Lung (tissue), 17 donors: ENCODE measurements at places on chromosomes 1 and 21.
A peak's percentile ranks its signal among the peaks of the same experiment; 100 is the strongest.

DNA sequence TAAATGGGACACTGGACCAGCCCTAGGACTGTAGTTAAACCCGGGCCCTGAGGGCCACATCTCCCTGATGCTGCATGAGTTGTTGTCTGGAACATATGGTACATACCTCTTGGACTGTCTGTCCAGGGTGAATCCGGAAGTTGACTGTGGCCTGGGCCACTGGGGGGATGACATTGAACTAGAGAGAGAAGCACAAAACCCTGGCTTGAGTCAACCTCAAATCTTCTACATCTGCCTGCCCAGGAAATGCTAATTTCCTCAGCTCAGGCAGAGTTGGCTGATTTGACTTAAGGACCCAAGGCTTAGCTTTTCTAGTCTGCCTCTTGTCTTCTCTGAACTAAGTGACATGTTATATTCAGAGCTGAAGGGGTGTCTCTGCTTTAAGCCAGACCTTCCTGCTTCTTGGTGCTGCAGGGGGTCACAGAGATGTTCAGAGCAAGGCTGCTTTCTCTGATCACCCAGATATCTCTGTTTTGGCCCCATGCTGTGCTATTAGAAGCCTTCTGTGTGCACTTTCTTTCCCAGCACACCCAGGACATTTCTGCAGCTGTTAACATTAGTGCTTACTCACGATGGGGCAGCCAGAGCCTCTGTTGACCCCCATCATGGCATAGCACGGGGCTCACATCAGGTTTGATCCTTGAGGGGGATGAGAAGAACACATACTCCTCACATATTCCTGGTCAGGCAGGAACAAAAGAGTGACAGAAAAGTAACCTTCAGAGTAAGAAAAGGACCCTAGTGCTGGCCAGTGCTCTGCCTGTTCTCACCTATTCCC lies 9.6 kb downstream of the PM20D1 start:
- DNase-seq: no peak

DNA sequence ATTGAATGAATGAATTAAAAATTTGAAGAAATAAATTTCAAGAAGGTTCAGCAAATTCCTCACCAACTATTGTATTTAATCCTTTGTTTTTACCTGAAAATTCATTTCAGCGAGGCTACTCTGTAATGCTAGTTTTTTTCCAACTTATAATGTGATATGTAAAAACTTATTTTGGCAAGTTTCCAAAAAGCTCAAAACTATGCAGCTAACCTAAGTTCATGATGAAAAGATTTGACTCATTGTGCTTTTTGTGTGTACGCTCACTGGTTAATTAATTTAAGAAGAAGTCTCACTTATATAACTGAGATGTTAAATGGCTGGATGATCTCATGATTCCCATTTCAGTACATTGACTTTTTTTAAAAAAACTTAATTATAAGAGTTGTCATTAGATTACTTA lies 196.0 kb upstream of the SAMSN1 start:
- no peak for DNase-seq

DNA sequence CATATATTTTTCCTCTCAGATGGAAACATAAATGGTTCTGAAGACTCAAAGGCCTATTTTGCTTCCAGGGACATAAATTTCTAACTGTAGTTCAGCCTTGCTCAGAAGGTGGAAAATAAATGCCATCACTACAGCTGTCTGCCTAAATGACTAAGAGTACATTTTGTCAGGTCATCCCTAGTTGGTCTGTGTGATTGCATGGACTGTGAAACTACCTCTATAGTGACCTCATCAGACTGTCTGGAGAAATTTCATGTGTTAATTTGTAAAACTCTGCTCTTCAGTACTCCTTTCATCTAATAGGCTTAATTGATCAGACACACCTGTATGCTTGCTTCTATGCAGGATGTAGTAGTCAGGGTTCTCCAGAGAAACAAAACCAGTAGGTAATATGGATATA lies 886.9 kb downstream of the AMY1C start:
- no peak for DNase-seq

DNA sequence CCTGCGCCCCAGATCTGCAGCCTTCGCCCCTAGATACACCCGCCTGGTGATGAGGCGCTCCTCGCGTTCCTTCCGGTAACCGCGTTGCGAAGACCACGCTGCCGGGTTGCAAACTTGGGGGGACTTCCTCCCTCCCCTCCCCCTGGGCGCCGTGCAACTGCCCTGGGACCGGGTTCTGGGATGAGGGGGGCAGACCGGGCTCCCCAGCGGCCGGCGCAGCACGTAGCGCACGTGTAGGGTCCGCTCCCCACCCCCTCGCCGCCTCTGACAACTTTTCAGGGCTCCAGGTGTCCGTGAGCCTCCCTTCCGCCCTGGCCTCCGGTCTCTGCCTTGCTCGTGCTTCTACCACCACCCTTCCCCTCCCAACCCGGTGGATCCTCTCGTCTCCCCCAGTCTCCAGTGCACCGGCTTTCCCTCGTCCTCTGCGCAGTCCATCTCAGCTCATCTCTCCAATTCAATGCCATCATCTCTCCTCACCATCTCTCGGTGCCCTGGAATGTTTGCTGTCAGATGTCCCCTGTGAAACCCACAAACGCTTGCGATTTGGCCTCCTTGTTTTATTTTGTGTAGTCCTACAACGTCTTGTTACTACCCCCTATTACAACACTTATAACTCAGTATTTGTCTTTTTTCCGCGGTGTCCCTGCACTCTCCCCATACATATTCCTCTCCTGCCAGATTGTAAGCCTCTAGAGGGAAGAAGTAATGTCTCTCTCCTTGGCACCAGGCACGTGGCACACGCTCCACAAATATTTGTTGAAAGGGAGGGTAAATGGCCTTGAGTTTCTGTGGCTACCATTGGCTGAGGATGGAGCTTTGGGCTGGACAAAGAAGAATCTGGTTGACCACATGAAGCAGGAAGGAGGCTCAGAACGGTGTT lies 782 bp downstream of the PCAT6 start:
- DNase-seq: peak; percentile 62

GRCh38 chr1:175840787-175841186 lies 97.4 kb upstream of the TNR start:
- no peak for DNase-seq

DNA sequence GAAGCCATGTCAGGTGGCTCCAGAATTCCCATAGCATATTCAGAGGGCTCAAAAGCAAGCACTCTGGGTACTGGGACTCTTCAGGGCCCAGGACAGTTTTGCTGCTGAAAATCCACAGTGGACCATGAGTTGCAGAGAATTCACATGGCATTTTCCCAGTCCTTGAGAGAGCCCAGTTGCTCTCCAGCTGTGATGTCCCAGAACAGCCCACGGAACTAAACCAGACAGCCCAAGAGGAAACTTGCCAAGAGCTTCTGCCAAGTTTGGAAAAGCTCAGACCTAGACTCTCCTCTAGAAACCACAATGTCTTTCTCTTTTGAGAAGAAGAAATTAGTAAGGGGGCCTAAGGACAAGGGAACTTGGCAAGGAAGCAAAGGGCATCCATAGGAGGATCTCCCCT lies 69.4 kb downstream of the RGS2 start:
- DNase-seq: peak; percentile 65

GRCh38 chr1:184881941-184882913 lies 92.1 kb downstream of the NIBAN1 start:
- DNase-seq: no peak

DNA sequence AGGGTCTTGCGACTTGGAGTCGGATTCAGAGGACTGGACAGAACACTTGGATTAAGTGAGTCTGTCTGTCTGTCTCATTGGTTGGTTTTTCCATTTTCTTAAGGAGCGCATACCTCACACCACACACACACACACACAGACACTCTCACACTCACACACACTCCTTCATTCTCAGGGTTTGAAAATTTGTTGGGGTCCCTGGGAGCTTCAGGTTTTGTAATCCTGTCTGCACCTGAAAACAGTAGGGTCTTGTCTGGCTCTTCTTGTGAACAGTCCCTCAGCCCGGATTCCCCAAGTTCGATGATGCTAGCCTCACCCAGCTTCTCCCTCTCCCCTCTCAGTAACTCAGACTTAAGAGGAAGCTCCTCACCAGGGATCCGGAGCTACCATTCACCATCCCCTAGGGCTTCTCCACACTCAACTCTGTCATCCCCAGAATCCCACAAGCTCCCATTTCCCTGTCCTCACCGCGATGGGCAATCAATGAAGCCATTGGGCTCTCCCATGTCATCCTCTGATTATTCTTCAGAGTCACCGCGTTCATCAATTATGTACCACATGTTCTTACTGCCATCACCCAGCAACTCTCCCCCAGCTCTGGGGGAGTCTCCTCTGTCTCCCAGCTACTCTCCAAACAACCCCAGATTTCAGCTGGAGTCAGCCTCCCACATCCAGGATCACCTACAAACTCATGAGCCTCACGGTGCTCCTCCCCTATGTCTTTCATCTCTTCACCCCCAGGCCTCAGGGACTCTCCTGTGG lies 1530.9 kb upstream of the TPTE start:
- no peak for DNase-seq

- DNase-seq: peak; percentile 99
Observed at GRCh38 chr1:86429835-86430234, 5.9 kb downstream of the CLCA2 start.

DNA sequence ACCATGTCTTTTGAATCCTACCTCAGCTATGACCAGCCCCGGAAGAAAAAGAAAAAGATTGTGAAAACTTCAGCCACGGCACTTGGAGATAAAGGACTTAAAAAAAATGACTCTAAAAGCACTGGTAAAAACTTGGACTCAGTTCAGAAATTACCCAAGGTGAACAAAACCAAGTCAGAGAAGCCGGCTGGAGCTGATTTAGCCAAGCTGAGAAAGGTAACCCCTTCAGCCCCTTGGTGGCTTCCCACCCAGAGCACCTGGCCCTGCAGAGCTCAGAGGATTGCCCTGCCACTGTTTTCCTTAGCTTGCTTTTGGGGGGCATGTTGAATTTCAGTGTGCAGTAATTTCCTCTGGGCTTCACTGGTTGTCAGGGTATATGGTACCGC lies 8.5 kb downstream of the ELOA start:
- no peak for DNase-seq

- DNase-seq: no peak
Observed at GRCh38 chr1:22755641-22756040, 45.0 kb downstream of the EPHB2 start.

DNA sequence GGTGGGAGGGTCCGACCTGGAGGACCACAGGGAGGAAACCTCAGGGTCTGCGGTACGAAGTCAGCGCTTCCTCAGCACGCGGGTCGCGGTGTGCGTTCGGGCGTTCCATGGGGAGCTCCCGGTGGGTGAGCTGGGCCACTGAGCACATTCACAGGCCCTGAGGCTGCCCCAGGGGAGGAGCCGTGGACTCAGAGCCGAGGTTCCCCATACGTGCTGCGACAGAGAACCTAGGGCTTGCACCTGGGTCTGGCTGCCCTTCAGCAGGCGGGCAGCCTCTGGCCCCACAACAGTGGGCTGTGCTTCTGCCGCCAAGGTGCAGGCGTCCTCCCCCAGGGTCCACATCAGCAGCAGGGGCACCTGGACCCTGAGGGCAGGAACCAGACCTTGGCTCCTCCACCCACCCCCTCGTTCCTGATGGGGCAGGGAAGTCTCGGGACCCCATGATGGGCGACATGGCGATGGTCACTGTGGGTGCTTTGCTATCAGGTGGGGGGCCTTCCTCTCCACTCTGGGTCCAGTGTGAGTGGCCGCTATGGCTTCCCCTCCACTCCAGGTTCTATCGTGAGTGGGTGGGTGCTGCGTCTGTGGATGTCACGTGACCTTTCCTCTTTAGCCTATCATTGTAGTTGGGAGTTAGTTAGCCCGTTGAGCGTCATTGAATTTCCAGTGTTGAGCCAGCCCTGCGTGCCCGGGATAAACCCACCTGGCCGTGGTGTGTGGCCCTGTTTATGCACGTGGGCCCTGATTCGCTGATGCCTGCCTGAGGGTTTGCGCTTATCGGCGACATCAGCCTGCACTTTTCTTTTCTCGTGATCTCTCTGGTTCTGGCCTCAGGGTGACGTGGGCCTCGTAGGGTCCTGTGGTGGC lies 27.9 kb downstream of the FTCD start:
- peak; percentile 12 for DNase-seq

GRCh38 chr1:225657462-225657989 lies 4.6 kb upstream of the ENAH start:
- no peak for DNase-seq

DNA sequence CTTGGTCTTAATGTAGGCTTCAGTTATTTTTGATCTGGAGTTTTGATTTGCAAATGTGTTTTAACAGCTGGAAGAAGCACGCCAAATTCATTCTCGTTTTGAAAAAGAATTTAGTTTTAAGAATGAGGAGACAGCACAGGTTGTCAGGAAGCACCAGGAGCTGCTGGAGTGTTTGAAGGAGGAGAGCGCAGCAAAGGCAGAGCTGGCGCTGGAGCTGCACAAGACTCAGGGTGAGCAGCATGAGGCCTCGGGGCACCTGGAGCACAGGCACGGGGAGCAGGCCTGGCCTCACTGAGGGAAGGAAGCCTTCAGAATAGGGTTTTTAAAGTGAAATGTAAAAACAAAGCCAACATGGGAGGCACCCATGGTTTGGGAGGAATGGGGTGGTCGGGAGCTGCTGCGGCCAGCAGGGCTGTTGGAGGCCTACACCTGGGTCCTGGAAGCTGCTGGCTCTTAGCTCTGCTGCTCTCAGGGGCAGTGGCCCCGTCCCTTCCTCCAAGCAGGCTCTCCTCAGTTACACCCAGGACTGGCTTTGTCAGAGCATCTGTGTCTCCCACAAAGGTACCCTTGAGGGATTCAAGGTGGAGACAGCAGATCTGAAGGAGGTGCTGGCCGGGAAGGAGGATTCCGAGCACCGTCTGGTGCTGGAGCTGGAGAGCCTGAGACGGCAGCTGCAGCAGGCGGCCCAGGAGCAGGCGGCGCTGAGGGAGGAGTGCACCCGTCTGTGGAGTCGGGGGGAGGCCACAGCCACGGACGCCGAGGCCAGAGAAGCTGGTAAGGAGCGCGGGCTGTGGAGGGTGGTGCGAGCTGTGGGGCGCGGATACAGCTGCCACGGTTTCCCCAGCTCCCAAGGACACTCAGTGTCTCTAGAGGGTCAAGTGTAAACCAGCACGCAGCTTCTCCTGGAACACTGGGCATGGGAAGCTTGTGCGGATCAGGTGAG lies 66.9 kb downstream of the PCNT start:
- DNase-seq: no peak

DNA sequence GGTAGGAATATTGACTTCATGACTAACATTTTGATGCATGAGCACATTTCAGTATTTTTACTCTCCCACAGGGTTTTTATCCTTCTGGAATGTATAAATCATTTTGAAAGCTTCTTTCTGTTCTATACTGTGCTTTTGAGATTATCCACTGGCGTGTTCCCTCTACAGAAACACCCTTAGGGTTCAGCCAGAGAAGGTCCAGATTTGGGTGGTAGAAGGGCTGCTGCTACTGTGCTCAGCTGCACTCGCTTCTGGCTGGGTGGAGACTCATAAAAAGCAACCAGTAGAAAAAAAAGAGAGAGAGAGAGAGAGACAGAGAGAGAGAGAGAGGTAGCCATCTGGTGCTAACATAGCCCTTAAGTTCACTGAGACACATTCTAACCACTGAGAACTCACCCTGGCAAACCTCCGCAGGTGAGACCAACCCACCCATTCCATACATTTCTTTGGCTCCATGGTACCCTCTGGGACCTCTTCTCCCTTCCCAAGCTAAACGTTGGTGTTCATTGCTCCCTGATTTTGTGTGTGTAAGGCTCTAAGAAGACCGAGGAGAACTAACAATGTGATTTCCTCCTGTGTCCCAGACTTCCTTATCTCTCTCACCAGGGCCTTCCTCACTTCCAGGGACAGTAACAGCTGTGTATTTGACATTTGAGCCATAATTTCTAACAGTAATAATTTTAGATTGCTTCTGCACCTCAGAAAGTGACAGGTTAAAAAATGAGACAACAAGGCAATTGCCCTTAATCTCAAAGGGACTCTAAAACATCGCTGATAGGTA lies 7.2 kb downstream of the APCS start:
- no peak for DNase-seq
